ENCODE measurements at places on chromosomes 2 and 18. TPM values are rescaled to one million over a fixed set of nuclear protein-coding genes. Genes with fewer than 3 reads are reported as not detected.

Gene MRPL53
- 106 TPM for total RNA-seq

GRCh38 chr2:100754951-100755350, 65.0 kb upstream of the NPAS2 start:
- H3K4me1 ChIP-seq: no peaks in the 10 kb centered on the region
- H3K27ac ChIP-seq: peak overlapping the region; percentile 62
- no peaks in the 10 kb centered on the region for H3K36me3 ChIP-seq
- H3K27me3 ChIP-seq: no peaks in the 10 kb centered on the region

DNA sequence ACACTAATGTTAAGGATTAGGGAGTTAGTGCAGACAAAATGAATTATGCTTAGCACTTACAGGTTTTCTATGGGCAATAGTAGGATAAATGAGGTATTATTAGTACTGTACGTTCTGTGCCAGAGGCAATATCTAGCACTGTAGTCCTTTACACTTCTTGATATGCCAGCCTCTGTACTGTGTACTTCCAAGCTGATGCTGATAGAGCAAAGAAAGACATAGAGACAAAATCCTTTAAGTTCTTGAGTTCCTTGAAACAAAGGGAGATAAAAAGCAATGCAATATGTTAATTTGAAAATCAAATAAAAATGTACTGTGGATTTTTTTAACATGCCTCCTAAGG, 1234.0 kb upstream of the NXPH2 start:
- H3K27me3 ChIP-seq: no peaks in the 10 kb centered on the region
- no peak for DNase-seq
- H3K36me3 ChIP-seq: no peaks in the 10 kb centered on the region
- H3K4me1 ChIP-seq: no peaks in the 10 kb centered on the region
- no peak overlapping the region for H3K4me3 ChIP-seq
- no peak overlapping the region for H3K27ac ChIP-seq

GRCh38 chr2:75870651-75871137, 160.0 kb upstream of the GCFC2 start:
- H3K36me3 ChIP-seq: no peaks in the 10 kb centered on the region
- H3K4me1 ChIP-seq: no peaks in the 10 kb centered on the region
- H3K27ac ChIP-seq: no peak overlapping the region

Gene LYPD6B
- 3.2 TPM for total RNA-seq

GRCh38 chr2:96900237-96900636, 30.4 kb upstream of the SEMA4C start:
- H3K4me1 ChIP-seq: peaks cover 14% of the 10 kb centered on the region
- no peak overlapping the region for H3K27ac ChIP-seq
- H3K36me3 ChIP-seq: no peaks in the 10 kb centered on the region
- no peaks in the 10 kb centered on the region for H3K27me3 ChIP-seq
- no peak for DNase-seq

Gene GPR35
- total RNA-seq: 2.3 TPM

- DNase-seq: no peak
- H3K36me3 ChIP-seq: no peaks in the 10 kb centered on the region
- H3K27me3 ChIP-seq: no peaks in the 10 kb centered on the region
- H3K4me3 ChIP-seq: no peak overlapping the region
- H3K4me1 ChIP-seq: no peaks in the 10 kb centered on the region
Observed at GRCh38 chr2:214550786-214551185, 139.9 kb downstream of the VWC2L start.

DNA sequence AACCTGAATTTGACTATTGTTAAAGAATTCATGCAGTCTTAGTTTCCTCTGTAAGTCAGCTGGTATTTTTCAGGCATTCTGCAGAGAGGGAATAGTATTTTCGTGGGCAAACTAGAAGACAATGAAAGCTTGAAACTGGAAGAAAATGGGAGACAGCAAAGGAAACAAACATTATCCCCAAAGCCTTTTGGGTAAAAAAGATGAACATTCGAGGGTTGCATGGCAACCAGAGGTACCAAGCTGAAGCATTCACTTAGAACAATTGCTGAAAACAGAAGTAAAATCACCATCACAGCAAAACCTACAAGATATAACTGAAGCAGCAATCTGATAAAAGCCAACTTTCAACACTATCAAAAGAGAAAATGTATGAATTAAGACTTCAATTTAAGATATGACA, 233.7 kb downstream of the SCG2 start:
- DNase-seq: no peak
- no peaks in the 10 kb centered on the region for H3K36me3 ChIP-seq
- H3K4me1 ChIP-seq: no peaks in the 10 kb centered on the region
- H3K27ac ChIP-seq: no peak overlapping the region
- H3K27me3 ChIP-seq: no peaks in the 10 kb centered on the region

Gene EVX2
- total RNA-seq: not detected

DNA sequence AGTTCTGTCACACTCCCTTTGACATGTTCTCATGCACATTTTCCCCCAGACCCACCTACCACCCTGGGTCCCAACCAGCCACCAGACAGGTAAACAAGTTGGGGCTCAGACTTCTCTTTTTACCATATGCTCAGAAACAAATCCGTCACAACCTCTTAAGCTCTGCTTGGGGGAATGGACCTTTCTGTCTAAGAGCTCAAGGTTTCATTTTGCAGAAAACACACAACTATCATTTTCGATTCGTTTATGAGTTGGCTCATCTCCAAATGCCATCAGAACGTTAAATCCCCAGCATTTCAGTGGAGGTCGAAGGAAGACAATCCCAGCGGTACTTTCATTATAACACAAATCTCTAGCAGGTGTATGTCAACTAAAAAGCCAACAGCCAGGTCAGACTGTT, 30.6 kb upstream of the NCK2 start:
- no peak for DNase-seq
- H3K4me3 ChIP-seq: no peak overlapping the region
- H3K4me1 ChIP-seq: no peaks in the 10 kb centered on the region
- no peak overlapping the region for H3K27ac ChIP-seq
- H3K27me3 ChIP-seq: no peaks in the 10 kb centered on the region

Measured in lung (tissue), 17 donors.